ENCODE measurements at places on chromosomes 16 and 17.

DNA sequence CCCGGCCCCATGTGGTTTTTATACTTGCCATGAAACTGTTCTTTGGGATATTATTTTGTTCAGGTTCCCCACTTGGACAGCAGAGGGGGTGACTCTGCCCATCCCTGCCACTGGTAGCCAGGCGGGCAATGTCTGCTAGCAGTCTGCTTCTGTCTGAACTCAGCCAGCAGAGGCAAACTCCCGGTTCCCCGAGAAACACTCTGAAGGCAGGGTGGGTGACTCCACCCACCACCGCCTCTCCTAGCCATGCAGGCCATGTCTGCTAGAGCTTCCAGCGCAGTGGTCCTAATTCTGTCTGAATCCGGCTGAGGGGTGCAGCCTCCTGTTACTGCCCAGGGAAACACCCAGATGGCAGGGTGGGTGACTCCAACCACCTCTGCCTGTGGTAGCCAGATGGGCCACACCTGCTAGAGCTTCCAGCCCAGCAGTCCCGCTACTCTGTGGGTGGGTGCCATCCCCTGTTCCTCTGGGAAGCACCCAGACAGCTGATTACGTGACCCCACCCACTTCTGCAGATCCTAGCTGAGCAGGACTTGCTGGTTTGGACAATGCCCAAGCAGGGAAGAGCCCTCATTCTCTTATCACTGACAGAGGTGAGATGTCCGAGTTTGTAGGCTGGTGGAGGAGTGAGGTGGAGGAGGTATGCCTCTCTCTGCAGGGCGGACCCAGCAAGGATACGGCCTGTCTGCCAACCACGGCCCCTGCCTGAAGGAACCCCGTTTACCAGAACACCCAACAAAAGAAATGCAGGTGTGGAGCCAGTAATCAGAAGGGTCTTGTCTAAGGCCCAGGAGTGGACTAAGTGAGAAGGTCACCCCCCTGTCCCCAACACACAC, 22.4 kb downstream of the NLRP1 start:
- DNase-seq: no peak

- DNase-seq: peak; percentile 79
Observed at GRCh38 chr17:73324160-73324475, 12.3 kb upstream of the CDC42EP4 start.

DNA sequence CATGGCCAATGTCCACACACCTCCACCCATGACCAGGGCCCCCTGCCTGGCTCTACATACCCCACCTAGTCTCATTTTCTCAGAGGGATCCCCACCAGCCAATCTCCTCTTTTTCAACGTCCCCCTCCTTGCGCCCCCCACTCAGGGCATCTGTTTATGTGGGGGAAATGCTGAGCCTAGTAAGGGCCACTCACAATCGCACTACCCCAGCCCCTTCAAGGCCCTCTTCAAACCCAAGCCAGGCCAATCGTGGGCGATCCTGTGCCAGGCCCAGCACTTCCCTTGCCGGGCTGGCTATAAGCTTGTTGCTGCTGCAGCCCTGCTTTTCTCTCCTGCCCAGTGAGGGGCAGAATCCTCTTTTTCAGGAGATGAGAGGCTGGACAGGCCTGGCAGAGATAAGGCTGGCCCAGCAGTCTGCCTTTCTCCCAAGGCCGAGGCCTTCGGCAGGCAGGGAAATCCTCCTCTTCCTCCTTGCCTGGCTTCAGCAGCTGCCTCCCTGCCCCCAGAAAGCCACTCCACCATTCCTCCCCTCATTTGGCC, 16.1 kb downstream of the HSD11B2 start:
- DNase-seq: no peak

DNA sequence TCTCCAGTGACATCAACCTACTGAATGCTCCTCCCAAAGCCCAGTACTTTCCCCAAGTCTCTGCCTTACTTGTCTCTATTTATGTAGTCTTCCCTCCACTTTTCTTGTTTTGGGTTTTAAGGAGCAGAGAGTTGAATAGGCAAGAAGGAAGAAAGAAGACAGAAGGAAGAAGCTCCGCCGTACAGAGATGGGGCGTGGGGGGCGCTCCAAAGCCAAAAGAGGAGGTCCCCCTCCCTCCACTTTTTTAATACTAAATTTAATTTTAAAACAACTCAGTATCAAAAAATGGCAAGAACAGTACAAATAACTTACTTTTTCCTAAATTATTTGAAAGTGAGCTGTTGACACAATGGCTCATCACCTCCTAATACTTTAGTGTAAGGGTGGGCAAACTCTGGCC, 4.6 kb downstream of the EFTUD2 start:
- no peak for DNase-seq

DNA sequence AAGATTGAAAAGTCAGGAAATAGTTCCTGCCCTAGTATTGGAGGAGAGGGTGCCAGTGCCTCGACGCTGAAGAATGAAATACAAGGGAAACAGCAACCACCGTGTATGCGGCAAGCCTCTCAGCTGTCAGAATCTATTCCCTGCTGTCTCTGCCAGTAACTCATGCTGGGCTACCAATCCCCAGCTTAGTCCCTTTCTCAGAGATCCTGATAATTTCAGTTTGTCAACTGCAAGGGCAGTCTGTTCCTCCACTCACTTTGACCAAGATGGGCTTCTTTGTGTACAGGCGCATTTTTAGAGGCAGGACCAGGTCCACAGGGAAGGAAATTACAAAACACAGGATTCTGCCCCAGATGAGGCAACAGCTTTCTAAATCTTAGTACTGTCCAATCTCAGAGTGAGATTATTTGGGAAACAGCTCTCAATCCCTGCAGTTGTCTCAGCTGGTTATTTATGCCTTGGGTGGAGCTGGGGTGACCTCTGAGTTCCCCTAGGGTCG, 1.3 kb downstream of the NQO1 start:
- no peak for DNase-seq

DNA sequence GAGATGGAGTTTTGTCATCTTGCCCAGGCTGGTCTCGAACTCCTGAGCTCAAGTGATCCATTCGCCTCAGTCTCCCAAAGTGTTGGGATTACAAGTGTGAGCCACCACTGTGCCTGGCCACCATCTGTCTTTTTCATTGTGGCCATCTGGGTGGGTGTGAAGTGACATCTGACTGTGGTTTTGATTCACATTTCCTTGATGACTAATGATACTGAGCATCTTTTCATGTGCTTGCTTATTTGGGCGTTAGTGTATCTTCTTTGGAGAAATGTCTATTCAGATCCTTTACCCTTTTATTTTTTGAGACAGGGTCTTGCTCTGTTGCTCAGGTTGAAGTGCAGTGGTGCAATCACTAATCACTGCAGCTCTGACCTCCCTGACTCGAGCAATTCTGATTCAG, 53.9 kb upstream of the ERN1 start:
- no peak for DNase-seq

GRCh38 chr16:28213396-28213795, 1.6 kb upstream of the XPO6 start:
- no peak for DNase-seq

DNA sequence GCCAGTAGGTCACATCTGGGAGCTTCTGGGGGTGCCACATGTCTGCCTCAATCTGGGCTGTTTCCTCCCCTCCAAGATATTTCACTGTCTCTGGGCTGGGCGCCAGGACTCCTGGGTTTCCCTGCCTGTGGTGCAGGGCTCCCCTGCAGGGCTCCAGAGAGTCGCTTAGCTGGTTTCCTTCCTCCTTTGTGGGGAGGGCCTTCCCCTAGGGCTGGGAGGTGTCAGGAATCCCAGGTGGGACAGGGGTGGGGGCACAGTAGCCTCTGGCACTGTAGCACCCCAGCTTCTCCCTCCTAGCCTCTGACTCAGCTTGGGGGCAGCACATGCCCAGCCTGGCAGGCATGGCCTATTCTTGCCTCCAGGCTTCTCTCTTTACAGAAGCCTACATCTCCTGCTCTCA, 2.6 kb downstream of the RARA start:
- peak; percentile 43 for DNase-seq

GRCh38 chr16:20881503-20881878, 18.7 kb downstream of the DCUN1D3 start:
- no peak for DNase-seq

DNA sequence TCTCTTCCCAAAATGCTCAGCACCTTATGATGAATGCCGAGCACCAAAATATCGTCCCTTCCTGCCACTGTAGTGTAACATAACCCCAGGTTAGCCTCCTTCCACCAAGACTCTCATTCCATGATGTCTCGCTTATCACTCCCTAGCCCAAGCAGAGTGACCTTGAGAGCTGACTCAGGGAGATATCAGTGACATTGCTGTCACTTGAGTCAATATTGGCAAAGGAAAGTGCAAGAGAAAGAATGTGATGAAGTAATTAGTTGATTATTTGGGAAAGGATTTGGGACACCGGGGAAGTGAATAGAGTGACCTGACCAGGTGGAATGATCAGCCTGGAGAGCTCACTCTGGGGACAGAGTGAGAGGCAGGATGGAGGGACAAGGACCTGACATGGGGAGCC, 2.6 kb upstream of the ANKFN1 start:
- no peak for DNase-seq

- no peak for DNase-seq
Observed at GRCh38 chr16:85312642-85313525, 200.6 kb upstream of the CIBAR2 start.

- DNase-seq: no peak
Observed at GRCh38 chr16:26269673-26270072, 577.9 kb downstream of the HS3ST4 start.

DNA sequence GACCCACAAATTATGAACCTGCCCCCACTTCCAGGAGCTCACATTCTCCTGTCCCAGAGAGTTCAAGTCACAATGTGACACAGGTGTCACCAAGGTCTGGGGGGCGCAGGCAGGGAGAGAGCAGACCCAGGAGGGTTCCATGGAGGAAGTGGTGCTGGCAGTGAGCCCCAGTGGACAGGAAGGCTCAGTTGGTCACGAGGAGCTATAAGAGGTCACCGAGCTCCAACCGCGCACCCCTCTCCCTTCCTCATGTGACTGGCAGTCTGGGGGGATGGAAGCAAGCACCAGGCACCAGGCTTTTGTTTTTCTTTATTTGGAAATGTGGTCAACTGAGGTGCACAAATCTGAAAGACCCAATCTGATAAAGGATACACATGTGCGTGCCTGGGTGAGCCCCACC, 2.5 kb downstream of the ITGAD start:
- DNase-seq: no peak

- peak; percentile 24 for DNase-seq
Observed at GRCh38 chr16:1678500-1679098, 520 bp downstream of the JPT2 start.

DNA sequence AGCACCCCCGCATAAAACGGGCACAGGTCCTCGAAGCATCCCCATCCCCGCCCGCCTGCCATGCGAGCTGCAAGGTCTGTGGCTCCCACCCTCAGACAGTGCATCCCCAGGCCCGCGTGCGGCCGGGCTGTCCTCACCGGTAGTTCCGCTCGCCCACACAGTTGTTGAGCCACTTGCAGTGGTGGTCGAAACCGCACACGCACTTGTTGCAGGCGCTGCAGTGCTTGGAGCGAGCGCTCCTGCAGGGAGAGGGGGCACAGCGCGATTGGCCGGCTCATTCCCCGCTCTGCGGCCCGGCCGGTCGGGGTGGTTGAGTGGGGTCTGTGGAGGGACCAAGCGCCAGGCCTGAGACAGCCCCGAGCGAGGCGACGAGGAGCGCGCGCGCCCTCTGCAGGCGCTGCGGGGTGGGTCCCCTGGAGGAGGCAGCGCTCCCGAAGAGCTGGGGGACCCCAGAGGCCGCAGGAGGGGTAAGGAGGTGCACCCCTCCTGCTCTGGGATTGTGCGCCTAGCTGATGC, 6.0 kb upstream of the TPPP3 start:
- peak; percentile 80 for DNase-seq

GRCh38 chr17:36118477-36119353, 15.1 kb downstream of the CCL4 start:
- no peak for DNase-seq

DNA sequence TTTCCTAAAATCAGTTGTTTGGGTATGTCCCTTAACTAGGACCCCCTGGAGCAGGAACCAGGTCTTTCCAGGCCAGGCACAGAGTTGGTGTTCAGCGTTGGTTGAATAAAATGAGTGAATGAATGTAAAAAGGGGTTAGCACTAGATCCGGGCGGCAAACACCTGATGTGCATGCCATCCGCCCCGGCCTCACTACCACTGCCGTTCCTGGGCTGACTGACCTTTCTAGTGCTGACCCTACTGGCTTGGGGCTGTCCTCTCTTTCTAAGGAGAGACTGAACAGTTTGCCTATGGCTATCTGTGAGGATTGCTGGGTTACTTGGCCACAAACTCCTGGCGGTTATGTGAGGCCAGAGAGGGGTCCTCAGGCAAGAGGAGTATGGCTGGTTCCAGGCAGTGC, 10.1 kb upstream of the PHF12 start:
- no peak for DNase-seq

GRCh38 chr16:29126616-29127015, 141.8 kb downstream of the LAT start:
- DNase-seq: no peak

- no peak for DNase-seq
Observed at GRCh38 chr17:4098521-4099209, 44.2 kb downstream of the ZZEF1 start.

- peak; percentile 77 for DNase-seq
Observed at GRCh38 chr17:67994817-67995569, 1.3 kb downstream of the C17orf58 start.

DNA sequence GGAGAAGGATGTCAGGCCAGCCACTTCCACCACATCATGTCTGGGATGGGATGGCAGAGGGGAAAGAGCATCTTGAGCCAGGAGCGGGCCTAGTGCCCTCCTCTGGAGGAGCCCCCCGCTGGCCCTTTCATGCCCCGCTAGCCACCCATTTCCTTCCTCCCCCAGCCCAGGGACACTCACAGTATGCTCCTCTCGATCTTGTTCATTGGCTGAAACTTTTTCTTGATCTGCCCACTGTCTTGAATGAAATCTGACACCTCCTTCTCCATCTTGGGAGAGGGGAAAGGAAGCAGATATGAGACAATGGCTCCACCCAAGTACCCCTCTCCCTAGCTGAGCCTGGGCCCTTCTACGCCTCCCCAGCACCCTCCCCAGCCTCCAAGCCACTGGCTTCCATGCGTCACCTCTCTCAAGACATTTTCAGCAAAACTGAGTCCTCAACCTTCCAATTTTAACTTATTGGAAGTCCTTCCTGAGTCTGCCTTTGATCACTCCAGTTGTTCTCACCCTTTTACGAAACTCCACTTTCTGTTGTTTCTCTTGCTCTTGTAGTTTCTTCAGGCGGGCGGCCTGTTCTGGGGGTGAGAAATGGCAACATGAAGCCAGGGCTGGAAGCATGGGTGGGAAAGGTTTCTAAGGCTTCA, 7.2 kb downstream of the SPAG7 start:
- DNase-seq: no peak

Data from tongue (tissue), 3 donors.